ENCODE measurements at places on chromosomes 7 and 10.

DNA sequence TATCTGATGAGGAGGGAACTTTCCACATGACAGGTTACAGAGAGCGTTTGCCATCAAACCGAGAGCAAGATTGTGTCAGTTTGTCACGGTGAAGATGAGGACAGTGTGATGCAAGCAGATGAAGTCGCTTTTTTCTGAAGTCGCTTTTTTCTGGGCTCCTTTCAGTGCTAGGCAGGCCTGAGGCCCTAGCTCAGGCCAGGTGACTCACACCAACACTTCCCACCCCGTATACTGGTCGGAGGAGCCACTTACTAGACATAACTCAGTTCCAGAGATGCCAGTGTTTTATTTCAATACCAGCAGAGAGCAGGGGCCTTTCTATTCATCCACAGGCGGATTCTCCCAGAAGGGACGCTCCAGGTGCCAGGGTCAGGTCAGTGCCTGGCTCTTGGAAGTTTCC lies 58.9 kb downstream of the SFMBT2 start:
- DNase-seq, result no peak

DNA sequence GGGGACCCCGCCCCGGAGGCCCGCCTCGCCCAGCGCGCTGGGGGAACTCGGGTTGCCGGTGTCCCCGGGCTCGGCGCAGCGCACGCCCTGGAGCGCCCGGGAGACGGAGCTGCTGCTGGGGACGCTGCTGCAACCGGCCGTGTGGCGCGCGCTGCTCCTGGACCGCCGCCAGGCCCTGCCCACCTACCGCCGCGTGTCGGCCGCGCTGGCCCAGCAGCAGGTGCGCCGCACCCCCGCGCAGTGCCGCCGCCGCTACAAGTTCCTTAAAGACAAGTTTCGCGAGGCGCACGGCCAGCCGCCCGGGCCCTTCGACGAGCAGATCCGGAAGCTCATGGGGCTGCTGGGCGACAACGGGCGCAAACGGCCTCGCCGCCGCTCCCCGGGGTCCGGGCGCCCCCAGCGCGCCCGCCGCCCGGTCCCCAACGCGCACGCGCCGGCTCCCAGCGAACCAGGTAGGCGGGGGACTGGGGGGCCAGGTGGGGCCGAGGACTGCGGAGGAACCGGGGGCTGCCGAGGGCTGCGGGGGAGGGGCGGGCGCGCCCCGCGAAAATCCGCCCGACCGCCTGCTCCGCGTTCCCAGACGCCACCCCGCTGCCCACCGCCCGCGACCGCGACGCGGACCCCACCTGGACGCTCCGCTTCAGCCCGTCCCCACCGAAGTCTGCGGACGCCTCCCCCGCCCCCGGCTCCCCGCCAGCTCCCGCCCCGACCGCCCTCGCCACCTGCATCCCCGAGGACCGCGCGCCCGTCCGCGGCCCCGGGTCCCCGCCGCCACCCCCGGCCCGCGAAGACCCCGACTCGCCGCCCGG lies 574 bp downstream of the UTF1 start:
- no peak for DNase-seq

- no peak for DNase-seq
Measured at GRCh38 chr7:39086638-39087360, 109.1 kb downstream of the POU6F2 start.

- DNase-seq, result no peak
Measured at GRCh38 chr10:72466018-72466417, 111.3 kb upstream of the DNAJB12 start.

DNA sequence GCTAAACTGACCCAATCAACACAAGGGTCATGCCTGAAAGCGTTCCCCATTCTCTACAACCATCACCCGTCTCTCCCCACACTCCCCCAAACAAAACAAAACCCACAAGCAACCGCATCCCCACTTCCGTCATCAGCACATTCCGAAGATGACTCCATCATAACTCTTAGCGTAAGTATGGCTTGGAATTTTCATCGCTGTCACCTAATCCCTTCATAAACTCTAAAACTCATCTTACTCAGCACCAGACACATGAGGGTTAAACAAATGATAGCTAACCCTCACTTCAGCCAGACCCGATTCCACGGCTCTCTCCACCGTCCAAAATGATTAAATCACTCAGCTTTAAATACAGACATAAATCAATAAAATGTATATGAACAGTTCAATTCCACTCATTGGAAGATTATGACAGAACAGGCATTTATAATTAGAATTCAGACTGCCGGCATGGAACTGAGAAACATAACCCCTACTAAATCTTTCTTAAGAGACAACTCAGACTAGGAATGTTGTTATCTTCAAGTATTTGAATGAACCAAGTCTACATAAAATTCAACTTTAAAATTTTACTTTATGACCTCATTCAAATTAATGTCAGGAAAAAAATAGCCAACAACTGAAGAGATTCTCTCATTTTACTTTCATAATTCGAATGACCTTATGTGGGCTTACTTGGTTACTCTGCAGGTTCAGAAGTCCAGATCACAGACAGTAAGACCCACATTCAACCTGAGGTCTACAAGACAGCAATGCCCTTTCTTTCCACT lies 215.9 kb downstream of the PARD3 start:
- DNase-seq, result no peak

DNA sequence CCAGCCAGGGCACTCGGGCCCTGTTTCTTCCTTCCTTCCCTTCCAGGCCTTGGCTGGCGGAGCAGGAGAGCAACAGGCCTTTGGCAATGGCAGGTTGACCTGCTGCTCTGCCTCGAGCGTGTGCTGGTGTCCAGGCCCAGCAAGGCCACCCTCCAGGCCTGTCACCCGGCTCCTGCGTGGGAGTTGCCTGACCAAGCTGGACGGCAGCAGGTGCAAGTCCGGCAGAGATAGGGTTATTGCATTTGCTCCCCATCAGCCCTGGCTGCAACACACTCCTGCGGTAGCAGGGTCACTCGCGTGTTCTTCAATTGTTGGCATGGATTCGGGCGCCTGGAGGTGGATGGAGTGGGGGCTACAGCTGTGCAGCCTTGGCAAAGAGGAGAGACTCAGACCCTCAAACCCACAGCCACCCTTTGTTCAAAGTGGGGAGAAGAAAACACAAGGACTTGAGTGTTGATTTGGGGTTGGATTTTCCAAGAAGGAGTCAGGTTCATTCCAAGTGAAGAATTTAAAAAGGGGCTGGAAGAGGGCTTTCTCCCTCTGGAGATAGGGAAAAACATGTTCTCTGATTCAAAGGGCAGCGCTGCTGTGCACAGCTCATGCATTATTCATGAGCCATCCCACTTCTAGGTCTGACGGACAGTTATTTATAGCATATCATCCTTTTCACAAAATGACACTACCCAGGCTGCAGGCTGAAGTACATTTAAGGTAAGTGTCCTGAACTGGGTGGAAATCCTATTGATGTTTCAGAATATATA lies 64.2 kb upstream of the PITRM1 start:
- DNase-seq, result no peak

Data from effector memory CD4-positive, alpha-beta T cell (primary cell).